ENCODE measurements at places on chromosomes 4 and X. TPM values are rescaled to one million over a fixed set of nuclear protein-coding genes. Genes with fewer than 3 reads are reported as not detected.

HSPA4L gene
- total RNA-seq = 9.2 TPM

DNA sequence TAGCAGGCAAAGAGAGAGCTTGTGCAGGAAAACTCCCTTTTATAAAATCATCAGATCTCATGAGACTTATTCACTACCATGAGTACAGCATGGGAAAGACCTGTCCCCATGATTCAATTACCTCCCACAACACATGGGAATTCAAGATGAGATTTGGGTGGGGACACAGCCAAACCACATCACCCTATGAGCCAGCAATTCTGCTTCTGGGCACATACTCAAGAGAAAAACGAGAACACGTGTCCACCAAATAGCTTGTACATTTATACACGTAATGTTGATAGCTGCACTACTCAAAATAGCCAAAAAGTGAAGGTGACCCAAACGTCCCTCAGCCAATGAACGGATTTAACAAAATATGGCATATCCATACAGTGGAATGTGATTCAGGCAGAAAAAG is 94.5 kb upstream of the DHRSX start:
- no peak overlapping the region for H3K27ac ChIP-seq
- no peaks in the 10 kb centered on the region for H3K27me3 ChIP-seq
- DNase-seq = no peak
- H3K36me3 ChIP-seq = no peaks in the 10 kb centered on the region
- H3K4me3 ChIP-seq = no peak overlapping the region

NPNT gene
- 34.5 TPM for total RNA-seq

- no peaks in the 10 kb centered on the region for H3K4me1 ChIP-seq
- H3K27me3 ChIP-seq = no peaks in the 10 kb centered on the region
- no peak for DNase-seq
- H3K4me3 ChIP-seq = no peak within 1 kb of the TSS
- H3K36me3 ChIP-seq = no peaks in the 10 kb centered on the region
Observed at GRCh38 chrX:48826135-48826875, at the start of gene ERAS. TSS of gene ERAS (plus strand) at chrX:48826513. CDS start at chrX:48829124, 2,611 bp downstream.

- no peak overlapping the region for H3K27ac ChIP-seq
- H3K4me3 ChIP-seq = no peak overlapping the region
- H3K36me3 ChIP-seq = no peaks in the 10 kb centered on the region
- H3K4me1 ChIP-seq = no peaks in the 10 kb centered on the region
- H3K27me3 ChIP-seq = no peaks in the 10 kb centered on the region
- no peak for DNase-seq
Observed at GRCh38 chr4:78845472-78845871, 69.3 kb downstream of the BMP2K start.

TMEM31 gene
- not detected for total RNA-seq

UNC5C gene
- total RNA-seq = not detected
